Foreskin keratinocyte (primary cell): ENCODE measurements at places on chromosomes 13 and 19. TPM values are rescaled to one million over a fixed set of nuclear protein-coding genes. Genes with fewer than 3 reads are reported as not detected.

GRCh38 chr13:102693250-102693649 lies 1.6 kb downstream of the METTL21C start:
- DNase-seq = no peak

- no peak for DNase-seq
Observed at GRCh38 chr19:16457195-16457953, 14.4 kb downstream of the EPS15L1 start.

GRCh38 chr13:36344173-36344572 lies 2.0 kb downstream of the SPART start:
- peak; percentile 7 for DNase-seq

GRCh38 chr13:80705371-80706163 lies 364.6 kb upstream of the SPRY2 start:
- no peak for DNase-seq

DNA sequence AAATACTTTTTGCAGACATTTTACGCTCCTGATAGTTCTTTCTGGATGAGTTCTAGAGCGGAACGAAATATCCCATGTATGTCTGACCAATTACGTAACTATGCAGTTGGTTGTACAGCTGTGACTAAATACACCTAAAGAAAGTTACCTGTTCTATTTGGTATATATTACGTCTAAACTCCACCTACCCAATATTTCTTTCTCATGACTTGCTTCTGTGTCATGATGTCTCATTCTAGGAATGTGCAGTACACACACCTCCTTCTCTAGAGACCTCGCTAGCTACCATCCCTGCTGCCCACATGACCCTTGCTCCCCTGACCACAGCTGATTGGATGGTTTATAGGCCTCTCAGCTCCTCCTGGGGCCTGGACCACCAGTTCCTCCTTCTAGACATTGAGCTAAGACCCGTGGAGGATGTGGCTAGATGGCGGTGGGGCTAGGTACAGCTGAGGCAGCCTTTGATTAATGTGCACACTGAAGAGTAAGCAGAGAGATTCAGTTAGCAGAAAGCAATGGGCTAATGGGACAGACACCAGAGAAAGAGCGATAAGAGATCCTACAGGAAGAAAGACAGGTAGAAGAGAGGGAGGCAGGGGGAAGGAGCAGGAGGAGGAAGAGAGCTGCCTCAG lies 422.1 kb downstream of the COG6 start:
- peak; percentile 70 for DNase-seq

- DNase-seq = peak; percentile 71
Observed at GRCh38 chr19:16814526-16815100, 14.6 kb upstream of the SIN3B start.

DNA sequence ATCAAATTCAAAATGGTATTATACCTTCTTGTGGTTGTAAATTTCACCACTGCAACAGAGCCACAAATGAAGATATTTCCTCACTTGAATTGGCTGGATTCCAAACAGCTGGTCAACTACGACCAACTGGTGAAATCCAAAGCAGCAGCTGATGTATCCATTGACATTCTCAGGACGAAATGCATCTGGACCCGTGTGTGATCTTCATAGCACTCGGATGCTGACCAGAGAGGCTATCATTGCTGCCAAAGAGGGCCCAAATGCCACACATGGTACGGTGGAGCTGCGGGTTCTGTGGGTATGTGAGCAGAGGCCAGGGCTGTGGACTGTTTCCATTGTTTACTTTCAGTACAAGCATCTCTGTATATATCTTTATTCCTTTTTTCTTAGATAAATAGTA lies 25.6 kb upstream of the PCCA start:
- no peak for DNase-seq

GRWD1 gene
- 54.9 and 59.6 TPM in 2 replicates for total RNA-seq

INSL3 gene
- total RNA-seq = 0.14 and 0.51 TPM in 2 replicates

DIAPH3 gene
- total RNA-seq = 20.1 and 27.2 TPM in 2 replicates

EGLN2 gene
- total RNA-seq = 81.3 and 84.6 TPM in 2 replicates
